Right atrium auricular region (tissue), 2 donors: ENCODE measurements at places on chromosomes 3 and 15. TPM values are rescaled to one million over a fixed set of nuclear protein-coding genes. Genes with fewer than 3 reads are reported as not detected.

DNA sequence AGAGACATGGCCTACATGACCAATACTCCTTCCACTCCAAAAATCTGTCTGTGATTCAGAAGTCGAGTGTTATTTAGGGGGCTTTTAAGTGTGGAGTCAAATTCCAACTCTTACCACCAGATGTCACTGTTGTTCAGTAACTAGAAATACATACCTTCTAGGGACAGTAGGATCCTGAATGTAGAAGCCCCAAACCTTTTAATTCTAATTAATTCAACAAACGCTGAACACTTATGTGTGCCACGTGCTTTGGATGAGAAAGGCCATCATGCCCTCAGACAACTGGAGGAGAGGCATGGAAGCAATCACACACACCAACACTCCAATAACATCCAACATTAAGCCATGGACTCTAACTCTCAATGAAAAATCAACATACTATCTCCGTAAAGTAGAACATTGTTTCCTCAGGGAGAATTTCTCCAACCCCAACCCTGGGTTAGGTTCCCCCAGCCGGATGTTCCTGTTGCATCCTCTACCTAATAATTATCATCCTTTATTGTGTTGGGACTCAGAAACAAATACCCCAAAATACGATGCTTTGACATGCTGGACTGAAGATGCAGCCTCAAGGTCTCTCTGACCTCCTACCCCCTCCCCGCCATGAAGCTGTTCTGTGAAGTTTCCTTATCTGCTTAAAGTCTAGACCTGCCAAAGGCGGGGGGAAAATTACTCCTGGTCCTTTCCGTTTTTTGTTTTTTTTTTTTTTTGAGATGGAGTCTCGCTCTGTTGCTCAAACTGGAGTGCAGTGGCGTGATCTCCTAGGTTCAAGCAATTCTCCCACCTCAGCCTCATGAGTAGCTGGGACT lies 8.0 kb upstream of the CCDC13 start:
- DNase-seq = peak; percentile 26

GRCh38 chr3:197305854-197306253 lies 7.4 kb upstream of the DLG1 start:
- DNase-seq = no peak

- DNase-seq = no peak
These were observed 806.3 kb downstream of the DIPK2A start for GRCh38 chr3:144777906-144778305.

- no peak for DNase-seq
These were observed 33.3 kb downstream of the KPNA1 start for GRCh38 chr3:122481390-122481789.

GRCh38 chr3:149603126-149604074 lies 54.4 kb downstream of the WWTR1 start:
- no peak for DNase-seq

- DNase-seq = no peak
These were observed 6.8 kb downstream of the SLC35A5 start for GRCh38 chr3:112568642-112569041.

DNA sequence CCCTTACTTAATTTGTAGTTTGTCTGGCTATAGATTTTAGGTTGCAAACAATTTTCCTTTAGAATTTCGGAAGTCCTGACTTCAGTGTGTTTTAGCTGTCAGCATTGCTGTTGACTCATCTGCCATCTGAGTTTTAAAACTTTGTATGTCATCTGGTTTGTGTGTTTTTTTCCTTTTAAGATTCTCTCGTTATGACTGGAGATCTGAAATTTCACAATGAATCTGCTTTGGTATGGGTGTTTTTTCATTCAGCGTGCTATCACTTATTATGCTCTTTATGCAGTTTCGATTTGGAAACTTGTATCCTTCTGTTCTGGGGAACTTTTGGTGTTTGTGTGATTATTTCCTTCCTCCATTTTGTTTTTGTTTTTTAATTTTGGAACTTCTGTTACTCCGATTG lies 53.7 kb upstream of the ZNF280D start:
- DNase-seq = no peak

DNA sequence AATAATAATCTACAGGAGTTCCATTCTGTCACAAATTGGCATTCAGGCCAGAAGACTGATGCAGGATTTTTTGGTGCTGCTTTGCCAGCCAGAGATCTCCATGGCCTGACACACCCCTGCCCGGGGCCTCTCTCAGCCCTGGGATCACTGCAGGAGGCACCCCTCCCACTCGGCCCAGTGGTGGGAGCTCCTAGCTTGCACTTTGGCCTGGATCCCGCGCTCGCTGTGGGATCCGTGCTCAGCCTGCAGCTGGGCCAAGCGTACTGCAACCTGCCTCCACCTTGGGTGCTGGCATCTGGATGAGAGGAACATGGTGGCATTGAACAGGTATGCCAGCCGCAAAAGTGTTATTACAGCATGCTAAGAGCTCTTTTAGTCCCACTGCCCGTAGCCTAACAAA lies 656.7 kb upstream of the CCDC54 start:
- no peak for DNase-seq

DNA sequence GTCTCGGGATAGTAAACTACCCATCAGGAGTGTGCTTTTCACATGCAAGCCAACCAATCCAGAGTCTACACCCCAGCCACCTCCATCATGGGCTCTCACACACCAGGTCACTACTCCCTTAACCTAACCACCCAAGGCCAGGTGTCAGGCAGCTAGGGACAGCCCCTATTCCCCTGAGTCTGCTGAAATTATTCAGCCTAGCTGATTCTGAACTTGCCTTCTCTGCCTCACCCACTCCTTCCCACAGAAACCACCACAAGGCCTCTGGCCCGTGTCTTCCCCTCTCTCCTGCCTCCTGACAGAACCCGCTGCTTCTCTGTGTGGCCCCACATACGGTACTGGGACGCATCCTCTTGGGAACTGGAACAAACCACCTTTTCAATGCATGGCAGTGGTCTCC lies 82.1 kb downstream of the PCSK6 start:
- no peak for DNase-seq

DNA sequence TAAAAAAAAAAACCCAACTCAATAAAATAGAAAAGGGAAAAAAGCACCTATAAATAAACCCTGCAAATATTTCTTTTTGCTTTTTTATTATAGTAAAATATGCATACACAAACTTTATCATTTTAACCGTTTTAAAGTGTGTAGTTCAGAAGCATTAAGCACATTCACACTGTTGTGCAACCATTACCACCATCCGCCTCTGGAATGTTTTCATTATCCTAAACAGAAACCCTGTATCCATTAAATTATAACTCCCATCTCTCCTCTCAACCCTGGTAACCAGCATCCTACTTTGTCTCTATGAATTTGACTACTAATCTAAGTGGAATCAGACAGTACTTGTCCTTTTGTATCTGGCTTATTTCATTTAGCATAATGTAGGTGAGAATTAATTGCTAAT lies 15.0 kb downstream of the CDCP1 start:
- no peak for DNase-seq

- DNase-seq = no peak
These were observed at the start of gene CLDN11 for GRCh38 chr3:170418422-170419398. Gene CLDN11, plus strand, starts transcription at chr3:170418868. Its CDS starts 199 bp downstream, at chr3:170419067.

DNA sequence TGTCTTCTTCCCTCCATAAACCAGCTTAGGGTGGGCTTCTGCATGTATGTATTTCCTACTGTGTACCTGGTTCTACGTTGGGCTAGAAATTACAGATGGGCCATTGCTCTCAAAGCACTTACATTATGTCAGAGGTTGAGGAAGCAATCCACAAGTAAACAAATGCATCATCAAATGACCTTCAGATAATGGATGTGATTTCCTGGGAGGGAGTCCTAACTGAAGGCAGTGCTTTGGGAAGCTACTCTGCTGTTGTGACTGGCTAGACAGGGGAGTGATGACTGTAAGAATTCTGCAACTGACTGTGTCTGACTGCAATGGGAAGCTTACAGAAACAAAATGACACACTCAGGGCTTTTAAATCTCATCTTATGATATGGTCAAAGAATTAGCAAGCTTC lies 71.0 kb upstream of the PRR23E start:
- no peak for DNase-seq

DNA sequence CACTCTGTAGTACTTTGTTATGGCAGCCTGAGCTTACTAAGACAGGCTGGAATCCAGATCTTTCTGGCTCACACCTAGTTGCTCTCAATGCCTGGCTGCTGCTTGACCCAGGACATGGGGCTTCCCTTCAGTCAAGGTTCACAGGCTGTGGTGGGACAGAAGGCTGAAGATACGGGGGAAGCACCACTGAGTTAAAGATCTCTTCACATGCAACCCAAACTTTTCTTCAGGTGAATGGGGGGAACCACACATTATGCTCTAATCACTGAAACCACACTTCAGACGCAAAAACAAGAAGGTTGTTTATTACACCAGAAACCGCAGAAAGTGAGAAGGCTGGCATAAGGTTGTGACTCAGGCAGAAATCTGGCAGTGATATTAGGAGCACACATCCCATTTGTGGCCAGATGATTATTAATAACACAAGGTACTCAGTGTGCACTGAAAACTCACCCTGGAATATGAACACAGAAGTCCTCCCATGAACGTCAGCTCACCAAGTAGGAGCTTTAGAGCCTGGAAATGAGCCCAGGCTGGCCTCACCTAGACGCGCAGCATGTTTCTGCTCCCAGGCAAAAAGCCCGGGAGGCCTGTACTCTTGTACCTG lies 230.5 kb upstream of the CHRNA7 start:
- DNase-seq = no peak

- DNase-seq = peak; percentile 87
These were observed 2.0 kb downstream of the AP2M1 start for GRCh38 chr3:184176377-184177330.

- DNase-seq = no peak
These were observed 248.1 kb upstream of the NR2E3 start for GRCh38 chr15:71562251-71562650.

DNA sequence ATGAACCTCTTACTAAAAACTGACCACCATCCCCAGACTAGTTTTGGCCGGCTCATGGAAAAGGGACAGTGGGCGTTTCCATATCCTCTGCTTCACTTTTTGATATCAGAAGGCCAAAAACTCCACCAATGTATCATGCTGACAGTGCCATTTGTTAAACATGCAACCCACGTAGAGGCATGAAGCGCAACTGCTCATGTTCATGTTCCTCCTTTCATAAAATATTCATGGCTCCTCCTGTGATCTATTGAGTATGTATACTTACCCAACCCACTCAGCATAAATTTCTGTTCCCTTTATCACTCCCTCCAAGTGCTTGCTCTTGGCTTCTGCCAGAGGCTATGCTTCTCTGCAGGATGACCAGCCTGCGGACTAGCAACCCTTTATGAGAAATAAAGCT lies 58.7 kb upstream of the TGFBR2 start:
- no peak for DNase-seq

DNA sequence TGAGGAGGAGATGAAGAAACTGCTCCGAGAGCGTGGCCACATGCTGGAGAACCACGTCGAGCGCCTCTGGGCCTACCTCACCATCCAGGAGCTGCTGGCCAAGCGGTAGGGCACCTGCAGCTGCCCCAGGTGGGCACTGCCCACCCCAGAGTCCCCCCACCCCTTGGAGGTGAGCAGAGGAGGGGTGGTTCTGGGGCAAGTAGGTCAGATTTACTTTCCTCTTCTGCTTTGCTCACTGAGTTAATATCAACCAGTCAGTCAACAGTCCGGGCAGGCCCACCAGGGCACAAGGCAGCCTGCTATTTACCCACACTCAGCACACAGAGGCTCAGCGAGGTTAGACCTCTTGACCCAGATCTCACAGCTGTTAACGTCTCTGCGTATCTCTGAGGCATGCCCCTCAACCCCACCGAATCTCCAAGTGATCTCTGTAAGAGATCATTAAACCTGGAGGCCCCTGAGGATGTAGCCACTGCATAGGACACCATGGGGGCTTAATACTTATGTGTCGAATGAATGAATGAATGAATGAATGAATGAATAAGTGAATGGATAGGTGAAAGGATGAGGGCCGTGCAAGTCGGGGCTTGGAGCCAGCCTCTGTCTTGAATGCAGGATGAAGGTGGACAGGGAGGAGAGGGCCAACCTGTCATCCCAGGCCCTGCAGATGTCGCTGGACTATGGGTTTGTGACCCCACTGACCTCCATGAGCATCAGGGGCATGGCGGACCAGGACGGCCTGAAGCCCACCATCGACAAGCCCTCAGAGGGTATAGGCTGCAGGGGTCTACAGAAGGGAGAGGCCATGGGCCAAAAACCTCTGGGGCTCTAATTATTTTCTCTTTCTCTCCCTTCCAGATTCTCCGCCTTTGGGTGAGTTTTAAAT lies 8.0 kb upstream of the ITIH3 start:
- DNase-seq = no peak

- DNase-seq = no peak
These were observed 578.6 kb downstream of the PYDC2 start for GRCh38 chr3:192039593-192039992.

DNA sequence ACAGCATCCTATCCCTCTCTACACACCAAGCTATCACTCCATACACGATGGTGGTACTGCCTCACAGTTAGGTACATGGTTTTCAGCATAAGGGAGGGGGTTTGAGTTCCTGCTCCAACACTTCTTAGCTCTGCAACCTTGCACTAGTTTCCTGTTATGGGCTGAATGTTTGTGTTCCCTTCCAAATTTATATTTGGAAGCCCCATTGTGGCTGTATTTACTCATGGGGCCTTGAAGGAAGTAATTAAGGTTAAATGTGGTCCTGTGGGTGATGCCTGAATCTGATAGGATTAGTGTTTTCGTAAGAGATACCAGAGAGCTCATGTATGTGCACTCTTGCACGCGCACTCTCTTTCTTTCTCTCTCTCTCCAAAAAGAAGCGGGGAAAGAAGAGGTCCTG lies 259.4 kb downstream of the RORA start:
- DNase-seq = no peak

DNA sequence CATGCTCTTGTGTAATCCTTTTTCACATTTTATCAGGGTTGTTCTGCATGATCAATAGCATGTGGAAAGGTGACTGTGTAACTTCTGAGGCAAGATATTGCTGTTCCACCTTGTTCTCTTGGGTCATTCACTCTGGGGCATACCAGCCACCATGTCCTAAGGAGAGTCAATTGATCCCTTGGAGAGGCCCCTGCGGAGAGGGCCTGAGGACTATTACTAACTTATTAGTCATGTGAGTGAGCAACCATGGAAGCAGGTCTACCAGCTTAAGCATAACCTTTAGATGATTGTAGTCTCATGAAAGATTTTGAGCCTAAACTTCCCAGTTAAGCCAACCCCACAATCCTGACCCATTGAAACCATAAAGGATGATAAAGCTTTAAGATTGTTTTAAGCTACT lies 22.0 kb upstream of the COL6A5 start:
- no peak for DNase-seq

The RNF111 gene
- total RNA-seq = 9.3 TPM

The SNTN gene
- total RNA-seq = not detected

The MUC20 gene
- 5.0 TPM for total RNA-seq

The PLA2G4E gene
- total RNA-seq = 0.11 TPM

The CCRL2 gene
- 0.89 TPM for total RNA-seq

The GOLGA6D gene
- not detected for total RNA-seq

The HYAL1 gene
- 40.8 TPM for total RNA-seq

The ZMYND10 gene
- 0.26 TPM for total RNA-seq

The IGSF11 gene
- total RNA-seq = 6.5 TPM

The GP9 gene
- not detected for total RNA-seq

The GOLGA8T gene
- 0.44 TPM for total RNA-seq

The MESP2 gene
- total RNA-seq = not detected
